Substantia nigra (tissue), 51 donors: ENCODE measurements at places on chromosomes 1 and 21.

- no peak for DNase-seq
Observed at GRCh38 chr1:42328916-42329496, 6.0 kb downstream of the FOXJ3 start.

GRCh38 chr1:84298328-84298683 is 3.2 kb upstream of the SAMD13 start:
- peak; percentile 84 for DNase-seq

DNA sequence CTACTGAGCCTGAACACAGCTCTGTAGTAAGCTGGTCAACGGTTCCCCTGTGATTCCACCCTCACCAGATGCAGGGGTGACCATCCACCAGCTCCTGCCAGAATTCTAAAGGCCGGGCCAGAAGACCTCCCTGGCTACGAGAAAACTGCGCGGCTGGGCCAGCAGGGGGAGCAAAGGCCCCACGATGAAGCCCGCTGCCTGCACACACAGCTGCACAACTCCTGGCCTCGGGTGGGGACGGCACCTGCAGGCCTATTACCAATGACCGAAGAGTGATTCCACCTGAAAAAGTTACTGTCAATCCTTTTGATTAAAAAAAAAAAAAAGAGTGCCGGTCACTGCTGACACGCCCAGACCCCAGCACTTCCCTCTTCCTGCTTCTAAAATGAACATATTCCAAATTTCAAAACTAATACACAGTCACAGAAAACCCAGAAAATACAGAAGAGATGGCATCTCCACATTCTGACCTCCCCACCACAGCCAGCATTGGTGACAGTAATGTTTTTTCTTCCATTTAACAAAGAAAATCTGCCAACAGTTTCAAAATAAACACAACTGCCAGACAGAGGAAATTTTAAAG is 49.8 kb upstream of the RIPK4 start:
- peak; percentile 54 for DNase-seq

- DNase-seq: no peak
Observed at GRCh38 chr1:79124756-79125155, 118.2 kb upstream of the ADGRL4 start.

- DNase-seq: no peak
Observed at GRCh38 chr1:84253036-84253435, 48.5 kb upstream of the SAMD13 start.

GRCh38 chr1:240806200-240806745 is 194.3 kb upstream of the GREM2 start:
- DNase-seq: no peak

GRCh38 chr1:210477328-210477924 is 148.7 kb downstream of the HHAT start:
- no peak for DNase-seq

DNA sequence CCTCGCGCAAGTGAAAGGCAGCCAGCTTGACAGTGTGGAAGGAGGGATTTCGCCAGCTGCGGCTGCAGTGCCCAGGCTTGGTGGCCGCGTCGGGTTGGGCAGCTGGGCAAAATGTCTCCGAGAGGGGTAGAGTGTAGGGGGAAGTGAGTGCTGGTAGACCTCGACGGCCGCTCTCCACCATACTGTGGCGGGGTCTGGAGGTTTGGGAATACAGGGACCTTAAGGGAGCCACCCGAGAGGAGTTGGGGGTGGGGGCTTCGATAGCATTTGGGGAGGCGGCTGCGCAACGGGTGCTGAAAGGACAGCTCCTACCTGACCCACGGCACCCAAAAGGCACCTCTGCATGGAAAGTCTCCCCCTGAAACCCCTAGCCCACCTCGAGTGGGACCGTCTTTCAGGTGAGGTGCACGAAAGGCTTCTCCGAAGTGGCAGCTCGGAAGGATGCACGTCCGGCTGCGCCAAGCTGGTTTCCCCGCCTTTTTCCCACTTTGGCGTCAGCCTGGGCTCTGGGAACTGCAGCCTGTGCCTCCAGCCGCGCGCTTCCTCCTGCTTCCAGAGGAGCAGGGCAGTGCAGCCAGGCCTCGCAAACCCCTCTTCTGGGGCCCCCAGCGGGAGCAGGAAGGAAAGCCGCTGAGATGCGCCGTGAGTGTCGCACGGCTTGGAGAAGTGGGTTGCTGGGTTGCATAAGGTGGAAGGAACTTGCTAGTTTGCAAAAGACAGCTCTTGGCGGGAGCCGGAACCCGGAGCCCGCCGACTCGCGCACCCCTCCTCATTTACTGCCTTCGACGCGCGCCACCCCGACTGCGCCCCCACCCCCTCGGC is 531 bp upstream of the HMGN2 start:
- DNase-seq: peak; percentile 29

- no peak for DNase-seq
Observed at GRCh38 chr21:40067751-40068150, 200.5 kb downstream of the PCP4 start.

DNA sequence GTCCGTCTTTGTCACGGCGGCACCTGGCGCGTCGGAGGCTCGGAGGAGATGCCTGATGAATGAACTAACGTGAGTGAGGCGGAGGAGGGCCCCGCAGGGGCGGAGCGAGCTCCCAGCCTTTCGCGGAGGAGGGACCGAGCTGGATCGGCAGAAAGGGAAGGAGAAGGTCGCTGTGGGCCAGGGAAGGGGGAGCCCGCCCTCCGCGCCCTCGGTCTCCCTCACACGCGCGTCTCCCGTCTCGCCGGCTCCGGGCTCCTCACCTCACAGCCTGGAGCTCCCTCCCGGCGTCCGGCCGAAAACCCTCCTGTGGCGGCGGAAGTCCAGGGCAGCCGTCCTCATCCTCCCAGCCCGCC is 519 bp downstream of the ZNF496 start:
- peak; percentile 50 for DNase-seq

GRCh38 chr1:41856151-41856943 is 62.4 kb downstream of the HIVEP3 start:
- DNase-seq: no peak

GRCh38 chr1:156146769-156147405 is 6.5 kb upstream of the SEMA4A start:
- peak; percentile 62 for DNase-seq

- DNase-seq: no peak
Observed at GRCh38 chr21:41895643-41896493, 16.7 kb upstream of the PRDM15 start.

GRCh38 chr1:150066838-150067183 is 765 bp upstream of the VPS45 start:
- peak; percentile 41 for DNase-seq

DNA sequence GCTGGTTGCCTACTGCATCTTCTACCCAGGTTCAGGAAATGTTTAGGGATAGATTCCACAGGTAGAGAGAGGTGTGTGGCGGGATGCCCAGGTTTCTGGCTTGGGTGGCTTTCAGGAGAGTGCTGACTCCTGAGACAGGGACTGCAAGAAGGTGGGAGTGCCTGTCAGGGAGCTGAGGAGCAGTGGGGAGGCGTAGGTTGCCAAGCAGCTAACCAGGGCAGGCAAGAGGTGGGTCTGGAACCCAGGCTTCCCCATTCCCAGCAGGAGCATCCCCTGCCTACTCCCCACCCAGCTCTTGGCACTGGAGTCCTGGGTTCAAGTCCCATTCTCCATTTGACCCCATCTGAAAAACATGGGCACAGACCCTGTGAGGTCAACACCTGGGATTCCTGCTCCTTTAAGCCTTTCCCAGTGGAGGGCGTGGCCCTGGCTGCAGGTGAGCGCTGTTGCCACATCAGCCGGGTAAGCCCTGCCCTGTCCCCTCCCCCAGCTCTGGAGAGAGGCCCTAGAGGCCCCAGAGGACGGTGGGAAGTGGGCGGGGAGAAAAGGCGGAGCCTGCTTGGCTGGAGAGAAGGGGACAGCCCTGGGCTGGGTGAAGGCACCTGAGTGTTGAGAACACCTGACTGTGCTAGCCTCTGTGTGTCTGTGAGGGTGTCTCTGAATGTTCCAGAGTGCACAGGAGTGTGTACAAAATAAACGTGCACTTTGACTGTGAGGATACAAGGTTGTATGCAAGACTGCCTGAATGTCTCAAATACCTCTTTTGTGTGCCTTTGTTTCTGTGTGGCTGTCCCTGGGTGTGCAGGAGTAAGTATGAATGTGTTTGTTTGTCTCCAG is 14.0 kb upstream of the SYNC start:
- DNase-seq: no peak

- no peak for DNase-seq
Observed at GRCh38 chr1:56080123-56080522, 499.2 kb downstream of the PLPP3 start.

GRCh38 chr1:192147221-192147620 is 11.0 kb upstream of the RGS18 start:
- no peak for DNase-seq

GRCh38 chr1:170150016-170150415 is 4.3 kb downstream of the NTMT2 start:
- DNase-seq: no peak

DNA sequence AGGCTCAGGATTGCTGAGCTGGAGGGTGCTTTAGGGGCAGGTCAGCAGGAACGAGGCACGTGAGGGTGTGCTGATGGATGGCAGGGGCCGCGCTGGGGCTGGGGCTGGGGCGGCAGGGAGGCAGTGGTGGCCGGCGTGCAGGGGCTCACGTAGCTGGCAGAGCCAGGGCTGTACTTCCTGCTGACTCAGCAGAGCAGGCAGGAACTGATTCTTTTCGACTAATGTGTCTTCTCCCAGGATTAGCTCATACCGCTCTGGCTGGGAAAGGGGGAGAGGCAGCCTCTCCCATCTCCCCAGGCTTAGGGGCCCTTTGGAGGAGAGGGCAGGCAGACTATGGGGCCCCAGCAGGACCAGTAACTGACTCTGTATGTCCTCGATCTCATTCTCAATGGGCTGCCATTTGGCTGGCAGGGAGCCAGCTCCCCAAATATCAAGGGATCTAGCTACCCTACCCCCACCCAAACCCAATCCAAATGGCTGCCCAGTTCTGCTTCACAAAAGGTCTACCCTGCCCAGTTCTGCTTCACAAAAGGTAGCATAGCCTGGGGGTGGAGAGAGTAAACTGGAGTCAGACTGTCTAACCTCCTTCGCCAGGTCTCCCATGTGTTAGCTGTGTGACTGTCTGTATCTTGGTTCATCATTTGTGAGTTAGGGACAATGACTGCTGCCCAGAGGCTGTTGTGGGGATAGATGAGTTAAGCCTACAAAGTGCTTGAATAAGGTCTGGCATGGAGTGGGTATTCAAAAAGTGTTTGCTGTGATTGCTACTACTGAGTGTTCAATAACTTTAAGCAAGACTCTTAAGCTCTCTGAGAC is 100.1 kb upstream of the SLC2A1 start:
- DNase-seq: peak; percentile 9
